ENCODE measurements at places on chromosomes 12 and 14.
A peak's percentile ranks its signal among the peaks of the same experiment; 100 is the strongest.

DNA sequence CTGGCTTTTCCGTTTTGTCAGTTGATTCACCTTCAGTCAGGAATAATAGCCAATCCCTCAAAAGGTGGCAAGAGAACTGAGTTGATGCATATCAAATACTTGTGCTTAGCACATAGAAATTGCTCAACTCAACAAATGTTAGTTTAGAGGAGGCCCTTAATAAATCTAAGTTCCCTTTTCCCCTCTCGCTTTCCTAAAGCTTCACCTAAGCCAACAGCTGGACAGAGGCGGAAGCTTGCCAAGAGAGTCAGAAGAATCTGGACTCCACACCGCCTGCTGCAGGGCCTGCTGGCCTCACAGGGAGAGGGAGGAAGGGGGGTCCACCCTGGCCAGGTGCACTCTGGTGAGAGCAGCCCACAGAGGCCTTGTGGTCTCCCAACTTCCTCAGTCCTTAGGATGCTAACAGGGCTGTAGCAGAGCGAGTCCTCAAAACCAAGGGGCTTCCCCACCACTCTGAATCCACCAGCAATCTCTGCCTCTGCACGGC, 213.1 kb downstream of the CHST11 start:
- peak; percentile 32 for DNase-seq

- no peak for DNase-seq
Measured at GRCh38 chr14:103558071-103558882, 4.2 kb downstream of the BAG5 start.

- no peak for DNase-seq
Measured at GRCh38 chr12:23911574-23911973, 37.9 kb downstream of the SOX5 start.

- no peak for DNase-seq
Measured at GRCh38 chr12:26402648-26403047, 207.3 kb downstream of the SSPN start.

- DNase-seq = no peak
Measured at GRCh38 chr12:64946132-64946829, 121.8 kb downstream of the TBC1D30 start.

GRCh38 chr12:127083008-127083949, 1183.7 kb upstream of the TMEM132C start:
- DNase-seq = peak; percentile 16
